ENCODE measurements at places on chromosomes 4 and X.

- no peak for DNase-seq
Measured at GRCh38 chrX:130109429-130110378, 593 bp downstream of the ELF4 start.

DNA sequence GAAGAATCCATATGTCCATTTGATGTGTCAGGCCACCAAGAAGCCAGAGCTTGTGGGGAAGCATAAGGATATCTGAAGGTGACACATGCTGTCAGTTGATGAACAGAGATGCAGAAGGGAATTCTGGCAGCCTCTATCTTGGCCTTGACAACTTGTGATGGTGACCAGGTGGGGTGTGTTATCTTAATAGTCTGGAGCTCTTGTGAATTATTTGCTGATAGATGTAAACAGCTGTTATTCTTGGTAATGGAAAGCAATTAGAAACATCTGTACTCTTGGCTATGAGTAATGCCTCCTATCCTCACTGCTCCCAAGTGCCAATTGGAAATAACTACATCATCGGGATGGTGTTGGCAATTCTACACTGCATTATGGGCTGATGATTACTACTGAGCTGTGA, 51.9 kb downstream of the NAA11 start:
- no peak for DNase-seq

DNA sequence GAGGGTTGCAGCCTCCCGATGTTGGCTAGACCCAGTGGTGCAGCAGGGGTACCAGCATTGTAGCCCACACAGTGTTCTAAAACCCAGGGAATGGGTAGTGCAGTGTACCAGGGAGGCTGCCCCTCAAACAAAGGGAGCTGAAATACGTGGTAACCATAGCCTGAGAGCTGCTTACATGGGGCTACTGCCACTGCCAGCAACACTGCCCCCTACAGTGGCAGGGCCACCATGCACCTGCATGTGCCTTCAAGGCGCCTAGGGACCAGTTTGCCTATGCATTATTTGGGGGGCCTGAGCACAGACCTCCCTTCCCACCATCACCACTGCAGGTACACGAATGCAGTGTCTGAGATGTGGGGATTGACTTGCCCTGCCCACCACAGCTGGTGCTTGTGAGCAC, 21.0 kb upstream of the BMP15 start:
- no peak for DNase-seq

DNA sequence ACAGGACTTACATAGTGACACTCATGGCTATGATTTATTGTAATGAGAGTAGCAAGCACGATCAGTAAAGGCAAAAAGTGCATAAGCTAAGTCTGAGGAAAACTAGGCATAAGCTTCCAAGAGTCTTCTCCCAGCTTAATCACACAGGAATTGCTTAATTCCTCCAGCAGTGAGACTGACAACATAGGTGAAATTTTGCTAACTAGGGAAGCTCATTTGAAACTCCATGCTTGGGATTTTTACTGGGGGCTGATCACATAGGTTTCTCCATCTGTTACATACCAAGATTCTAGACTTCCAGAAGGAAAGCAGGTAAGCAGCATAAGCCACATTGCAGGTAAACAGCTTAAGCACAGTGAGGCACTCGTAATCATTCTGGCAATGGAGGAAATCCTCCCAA, 71.8 kb upstream of the FHDC1 start:
- DNase-seq: no peak

- DNase-seq: no peak
Measured at GRCh38 chr4:17544205-17544604, 29.2 kb downstream of the CLRN2 start.

- DNase-seq: no peak
Measured at GRCh38 chr4:162154862-162155540, 8.8 kb downstream of the FSTL5 start.

DNA sequence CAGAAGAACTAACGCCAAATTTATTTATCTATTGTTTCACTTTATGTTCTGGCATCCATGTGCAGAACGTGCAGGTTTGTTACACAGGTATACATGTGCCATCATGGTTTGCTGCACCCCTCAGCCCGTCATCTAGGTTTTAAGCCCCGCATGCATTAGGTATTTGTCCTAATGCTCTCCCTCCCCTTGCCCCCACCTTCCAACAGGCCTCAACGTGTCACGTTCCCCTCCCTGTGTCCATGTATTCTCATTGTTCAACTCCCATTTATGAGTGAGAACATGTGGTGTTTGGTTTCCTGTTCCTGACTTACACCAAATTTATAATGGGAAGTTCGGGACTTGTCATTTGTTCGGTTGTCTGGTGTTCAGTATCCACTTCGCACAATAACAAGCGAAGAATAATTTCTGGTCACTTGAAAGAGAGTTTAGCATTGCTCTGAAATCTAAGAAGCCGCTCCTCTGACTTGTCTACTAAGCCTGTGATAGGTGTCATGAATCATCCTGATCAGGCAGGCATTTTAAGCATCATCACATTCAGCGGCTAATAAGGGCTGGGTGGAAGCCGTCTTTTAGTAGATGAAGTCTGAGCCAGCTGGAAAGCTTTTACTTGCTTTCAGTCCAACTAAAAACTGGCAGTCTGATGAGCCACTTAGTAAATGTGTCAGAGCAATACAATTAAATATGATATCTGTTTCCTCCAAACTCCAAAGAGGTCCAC, 1065.7 kb upstream of the PABPC4L start:
- DNase-seq: no peak

GRCh38 chr4:182010876-182011275, 232.3 kb upstream of the TENM3 start:
- no peak for DNase-seq

- no peak for DNase-seq
Measured at GRCh38 chr4:31045151-31045550, 325.0 kb downstream of the PCDH7 start.

- no peak for DNase-seq
Measured at GRCh38 chrX:40755291-40756249, 20.2 kb upstream of the MED14 start.

GRCh38 chrX:45668686-45669443, 468.2 kb upstream of the DIPK2B start:
- DNase-seq: no peak

DNA sequence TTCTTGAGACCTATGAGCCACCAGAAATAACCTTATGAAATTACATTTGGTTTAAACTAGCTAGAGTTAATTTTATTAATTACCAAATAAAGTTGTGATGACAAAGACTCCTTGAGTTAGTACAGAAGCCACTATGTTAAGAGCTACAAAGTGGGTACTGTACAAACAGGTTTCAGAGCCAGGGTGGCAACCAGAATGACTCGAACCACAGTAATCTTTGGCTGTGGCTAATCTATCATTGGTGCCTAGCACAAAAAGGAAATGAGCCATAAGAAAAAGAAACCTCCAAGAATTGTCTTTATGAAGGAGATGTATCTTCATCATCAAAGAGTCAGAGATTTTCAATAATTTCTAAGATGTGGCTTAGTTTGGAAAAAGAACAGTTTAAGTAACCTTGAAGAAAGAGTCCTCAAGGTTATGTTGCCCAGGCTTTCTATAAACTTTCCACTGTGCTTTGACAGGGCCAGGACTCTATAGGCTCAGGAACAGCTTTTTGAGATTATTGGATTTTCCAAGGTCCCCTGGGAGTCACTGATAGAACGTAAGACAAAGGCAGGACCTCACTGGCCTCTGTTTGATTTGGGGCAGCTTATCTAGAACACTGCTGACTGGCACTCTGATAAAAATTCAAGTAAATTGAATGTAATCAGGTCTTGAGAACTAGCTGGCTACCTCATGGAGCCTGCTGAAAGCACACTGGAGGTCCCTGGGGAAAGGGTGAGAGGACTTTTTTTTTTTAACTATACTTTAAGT, 777.7 kb downstream of the STIM2 start:
- DNase-seq: no peak

DNA sequence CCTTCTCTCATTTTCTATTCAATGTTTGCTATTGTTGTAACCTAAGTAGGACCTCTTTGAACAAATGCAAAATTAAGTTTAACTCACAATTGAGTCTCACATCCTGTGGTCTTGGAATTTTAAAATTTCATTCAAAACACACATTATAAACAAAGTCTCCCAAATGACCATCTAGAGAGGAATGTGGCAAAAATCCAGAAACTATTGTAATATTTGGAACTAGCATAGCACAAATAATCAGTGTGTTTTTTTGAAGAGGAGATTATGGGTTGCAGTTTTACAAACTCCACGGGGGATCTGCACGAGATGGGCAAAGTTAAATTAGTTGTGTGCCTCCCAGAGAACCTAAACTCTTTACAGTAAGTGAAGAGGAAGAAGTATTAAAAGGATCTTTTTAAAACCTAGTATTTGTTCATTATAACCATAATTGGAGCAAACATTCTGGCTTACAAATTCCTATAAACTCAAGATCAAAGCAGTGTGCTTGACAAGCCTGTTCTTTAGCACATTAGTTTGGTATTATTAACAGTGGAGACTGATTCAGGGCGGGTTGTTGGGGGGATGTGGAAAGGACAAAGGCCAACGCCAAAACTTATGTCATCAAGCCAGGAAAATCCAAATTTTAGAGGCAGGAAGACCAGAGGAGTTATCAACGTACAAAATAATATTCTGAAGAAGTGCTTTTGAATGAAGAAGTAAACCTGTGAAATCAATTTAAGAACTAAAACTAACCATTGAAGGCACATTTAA, 22.4 kb upstream of the RBPJ start:
- no peak for DNase-seq

DNA sequence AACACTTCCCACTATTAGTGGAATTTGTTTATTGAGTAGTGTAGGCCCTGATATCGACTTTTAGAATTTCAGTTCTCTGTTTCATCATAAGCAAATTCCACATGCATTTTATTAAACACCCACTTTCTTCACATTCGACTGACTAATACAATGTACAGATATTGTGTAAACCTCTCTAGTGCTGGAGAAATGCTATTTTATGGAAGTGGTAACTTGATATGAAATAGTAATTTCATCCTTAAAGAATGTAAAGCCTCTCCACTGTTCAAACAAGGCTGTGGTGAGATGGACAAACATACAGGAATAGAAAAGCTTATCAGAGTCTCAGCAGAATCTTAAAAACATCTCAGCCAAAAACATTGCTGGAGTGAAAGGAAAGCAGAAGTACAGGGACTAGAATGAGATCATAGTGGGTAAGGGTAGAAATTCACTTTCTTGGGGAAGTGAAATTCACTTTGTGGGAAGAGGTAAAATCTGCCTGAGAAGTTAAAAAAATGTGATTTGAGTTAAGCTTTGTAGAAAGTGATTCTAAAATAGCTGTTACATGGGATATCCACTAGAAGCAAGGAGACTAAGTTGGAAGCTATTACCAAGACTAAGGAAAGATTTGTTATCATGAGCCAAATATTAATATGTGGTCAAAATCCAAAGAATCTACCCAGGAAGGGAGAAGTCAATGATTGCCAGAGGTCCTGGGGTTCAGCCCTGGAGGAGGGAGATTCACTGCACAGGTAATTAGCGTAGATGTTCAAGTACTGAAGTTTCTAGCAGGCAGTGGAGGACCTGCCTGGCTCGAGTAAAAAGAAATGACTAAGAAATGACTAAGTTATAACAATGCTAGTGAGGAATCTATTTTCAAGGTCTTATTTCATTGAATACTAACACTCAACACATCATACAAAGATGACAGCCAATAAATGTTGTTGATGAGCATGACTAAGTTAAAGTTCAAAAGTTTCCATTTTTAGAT, 398.3 kb upstream of the FAM47C start:
- no peak for DNase-seq

DNA sequence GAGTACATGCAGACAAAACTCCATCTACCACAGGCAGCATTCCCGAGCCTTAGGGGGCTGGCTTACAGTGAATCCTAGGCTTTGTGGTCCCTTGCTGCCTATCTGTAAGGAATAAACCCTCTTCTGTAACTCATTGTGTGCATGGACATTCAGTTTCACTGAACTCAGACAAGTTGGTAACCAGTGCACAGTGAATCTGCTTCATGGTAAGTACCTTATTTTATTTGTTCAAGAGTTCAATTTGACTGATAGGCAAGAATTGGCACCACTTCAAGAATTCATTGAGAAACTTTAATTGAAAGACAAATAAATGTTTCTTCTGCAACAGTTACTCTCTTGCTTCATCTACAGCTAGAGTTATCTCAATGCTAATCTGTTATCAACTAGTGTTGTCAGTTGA, 57.2 kb upstream of the PRRG1 start:
- no peak for DNase-seq

DNA sequence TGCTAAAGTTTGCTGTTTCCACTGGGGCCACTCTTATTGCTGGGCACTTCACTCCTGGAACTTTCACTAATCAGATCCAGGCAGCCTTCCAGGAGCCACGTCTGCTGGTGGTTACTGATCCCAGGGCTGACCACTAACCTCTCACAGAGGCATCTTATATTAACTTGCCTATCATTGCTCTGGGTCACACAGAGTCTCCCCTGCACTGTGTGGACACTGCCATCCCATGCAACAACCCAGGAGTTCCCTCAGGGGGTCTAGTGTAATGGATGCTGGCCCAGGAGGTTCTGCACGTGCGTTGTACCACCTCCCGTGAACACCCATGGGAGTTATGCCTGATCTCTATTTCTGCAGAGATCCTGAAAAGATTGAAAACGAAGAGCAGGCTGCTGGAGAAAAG, 41.8 kb upstream of the IQSEC2 start:
- DNase-seq: no peak
